Stimulated activated CD4-positive, alpha-beta T cell treated with anti-CD3 and anti-CD28 coated beads, TNF-alpha, amount 100 ng/mL, for 4 hours (primary cell): ENCODE measurements at places on chromosomes 2 and 18.
A peak's percentile ranks its signal among the peaks of the same experiment; 100 is the strongest.

- DNase-seq = no peak
These were observed 279.2 kb downstream of the CTNNA2 start for GRCh38 chr2:79792090-79792489.

GRCh38 chr2:109009920-109010610, 21.0 kb upstream of the EDAR start:
- no peak for DNase-seq

- no peak for DNase-seq
These were observed 113.8 kb upstream of the KLF7 start for GRCh38 chr2:207279520-207279919.

- DNase-seq = no peak
These were observed 10.0 kb upstream of the THADA start for GRCh38 chr2:43605851-43606250.

GRCh38 chr2:229160180-229160579, 110.9 kb downstream of the PID1 start:
- no peak for DNase-seq

GRCh38 chr18:51300912-51301311, 103.4 kb upstream of the MEX3C start:
- DNase-seq = no peak

- no peak for DNase-seq
These were observed 166.9 kb downstream of the RND3 start for GRCh38 chr2:150320608-150321007.

GRCh38 chr2:69111076-69111475, 98.1 kb downstream of the ANTXR1 start:
- no peak for DNase-seq

- no peak for DNase-seq
These were observed 34.3 kb downstream of the LPIN2 start for GRCh38 chr18:2978661-2979106.

GRCh38 chr18:3085612-3086011, 72.7 kb upstream of the LPIN2 start:
- no peak for DNase-seq

DNA sequence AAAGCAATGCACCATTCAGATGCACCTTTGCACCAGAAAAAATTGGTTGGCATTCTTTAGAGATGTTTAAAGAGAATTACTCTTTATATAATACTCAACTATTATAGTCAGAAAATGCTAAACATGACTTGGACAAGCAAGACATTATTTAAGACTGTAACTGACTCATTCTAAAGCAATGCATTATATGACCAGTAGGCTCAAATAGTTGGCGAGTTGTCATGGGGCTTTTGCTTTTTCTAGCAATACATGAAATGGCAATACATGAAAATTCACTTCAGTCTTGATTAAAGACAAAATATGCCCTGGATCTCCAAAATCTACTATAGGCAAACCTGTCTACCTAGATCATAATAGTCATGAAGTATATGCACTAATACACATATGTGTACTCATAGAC, 216.9 kb upstream of the VWC2L start:
- DNase-seq = no peak

DNA sequence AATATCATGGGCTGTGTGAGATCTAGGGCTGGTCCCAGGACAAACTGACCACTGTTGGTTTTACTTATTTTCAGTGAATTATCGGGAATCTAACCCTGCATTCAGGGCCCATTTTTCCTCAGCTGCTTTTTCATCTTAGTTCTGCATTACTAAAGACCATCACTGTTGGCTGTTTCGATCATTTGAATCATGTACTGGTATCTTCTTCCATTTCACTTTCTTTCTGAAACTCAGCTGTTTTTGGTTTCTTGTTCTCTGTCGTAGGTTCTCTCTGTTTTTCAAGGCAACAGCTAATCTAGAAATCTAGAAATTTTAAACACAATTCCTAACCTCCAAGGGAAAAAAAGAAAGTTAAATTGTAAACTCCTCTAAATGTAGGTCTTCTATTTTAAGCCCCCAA, 159.9 kb upstream of the SESTD1 start:
- no peak for DNase-seq

DNA sequence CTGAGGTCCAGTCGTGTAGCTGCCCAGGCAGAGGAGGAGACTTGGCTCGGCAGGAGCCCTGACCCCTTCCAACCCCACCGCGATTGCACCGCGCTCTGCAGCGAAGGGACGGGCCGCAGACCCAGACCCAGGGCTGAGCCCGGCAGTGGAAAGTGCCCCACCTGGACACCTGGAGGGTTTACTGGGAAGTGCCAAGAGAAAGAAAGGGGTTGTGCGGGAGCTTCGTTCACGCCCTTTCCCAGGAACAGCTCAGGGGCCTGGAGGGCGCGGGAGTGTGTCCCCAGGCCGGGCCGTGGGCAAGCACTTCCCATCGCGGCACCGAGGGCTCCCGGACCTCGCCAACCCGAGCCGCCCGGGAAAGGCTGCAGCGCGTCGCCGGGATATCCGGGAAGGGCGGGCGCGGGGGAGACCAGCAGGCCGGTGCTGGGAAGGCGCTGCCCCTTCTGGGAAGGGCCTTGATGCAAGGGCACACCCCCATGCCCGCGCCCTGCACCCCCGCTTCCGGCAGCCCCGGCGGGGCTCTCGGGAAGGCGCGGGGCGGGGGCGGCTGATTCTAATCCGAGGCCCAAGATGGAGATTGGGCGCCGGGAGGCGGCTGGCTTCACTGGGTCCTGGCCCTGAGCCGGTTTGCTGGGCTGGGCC, 36.1 kb upstream of the MRPL33 start:
- peak; percentile 57 for DNase-seq

GRCh38 chr18:24502667-24503523, 42.5 kb downstream of the HRH4 start:
- no peak for DNase-seq

DNA sequence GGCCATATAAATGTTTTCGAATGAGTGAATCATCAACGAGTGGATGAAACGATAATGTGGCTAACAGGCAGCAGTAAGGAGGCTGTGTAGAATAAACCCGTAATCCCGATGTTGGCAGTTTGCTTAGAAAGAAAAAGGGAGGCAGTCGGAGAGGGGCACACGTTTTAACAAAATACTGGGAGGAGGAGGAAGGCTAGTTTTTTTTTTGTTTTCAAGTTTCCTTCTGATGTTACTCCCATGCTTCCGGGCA, 476 bp upstream of the MSH2 start:
- no peak for DNase-seq

DNA sequence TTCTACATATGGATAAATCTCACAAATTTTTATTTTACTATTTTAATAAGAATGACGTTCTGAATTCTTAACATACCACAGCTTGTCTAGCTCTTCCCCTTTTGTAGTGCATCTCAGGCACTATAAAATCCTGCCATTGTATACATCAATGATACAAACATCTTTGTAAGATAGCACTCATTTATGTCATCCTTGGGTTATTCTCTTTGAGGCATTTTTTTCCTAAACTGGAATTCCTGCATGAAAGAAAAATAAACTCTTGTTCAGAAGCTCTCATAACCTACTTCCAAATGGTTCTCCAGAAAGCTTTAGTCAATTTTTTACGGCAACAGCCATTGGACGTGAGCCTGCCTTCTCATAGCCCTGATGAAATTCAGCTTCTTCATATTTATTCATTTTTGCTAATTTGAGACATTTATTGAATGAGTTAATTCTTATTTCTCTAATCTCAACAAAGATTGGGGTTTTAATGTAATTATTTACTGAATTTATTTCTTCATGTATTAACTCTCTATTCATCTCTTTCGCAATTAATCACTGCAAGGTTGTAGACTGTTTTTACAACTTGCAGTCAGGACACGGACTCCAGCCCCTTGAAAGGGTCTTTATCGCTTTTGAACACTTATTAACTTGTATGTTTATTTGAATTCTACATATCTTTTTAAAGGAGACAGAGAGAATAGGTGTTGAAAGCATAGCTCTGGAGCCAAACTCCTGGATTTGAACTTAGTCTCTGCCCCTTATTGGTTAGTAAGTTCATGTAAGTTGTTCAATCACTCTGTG, 57.6 kb upstream of the PARD3B start:
- DNase-seq = no peak

- no peak for DNase-seq
These were observed 734.8 kb upstream of the REG3G start for GRCh38 chr2:78290581-78291214.

DNA sequence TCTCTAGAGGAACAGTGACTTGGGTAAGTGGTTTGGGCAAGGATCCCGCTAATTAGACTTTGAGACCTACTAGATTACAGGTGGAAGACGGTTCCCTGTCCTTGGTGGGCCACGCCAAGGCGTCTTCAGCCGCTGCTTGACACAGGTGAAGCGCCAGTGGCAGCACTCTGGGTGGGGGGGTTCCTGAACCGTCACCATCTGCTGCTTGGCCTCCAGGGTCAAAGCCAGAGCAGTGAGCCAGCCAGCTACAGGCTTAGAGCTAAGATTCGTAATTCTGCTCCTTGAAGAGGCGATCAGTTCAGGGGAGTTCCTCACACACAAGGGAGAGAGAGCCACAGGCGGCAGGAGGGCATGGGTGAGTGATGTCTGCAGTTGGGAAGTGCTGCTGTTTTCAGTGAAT, 39.4 kb upstream of the RBM44 start:
- DNase-seq = no peak

DNA sequence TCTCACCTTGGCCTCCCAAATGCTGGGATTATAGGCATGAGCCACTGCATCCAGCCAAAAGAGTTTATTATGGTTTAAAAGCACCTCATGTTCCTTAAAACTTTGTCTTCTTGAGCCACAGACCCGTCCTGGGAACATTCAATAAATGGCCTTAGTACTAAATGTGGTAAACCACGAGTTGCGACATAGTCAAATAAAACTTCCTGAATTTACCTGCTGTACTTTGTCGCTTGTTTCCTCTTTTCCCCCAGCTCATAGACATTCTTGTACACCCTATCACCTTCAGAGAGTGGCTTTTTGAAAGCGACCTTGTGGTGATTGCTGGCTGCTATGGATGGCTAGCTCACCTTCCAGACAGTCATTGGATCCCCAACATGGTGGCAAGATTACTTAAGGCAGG, 310.4 kb downstream of the LRRTM1 start:
- DNase-seq = no peak

DNA sequence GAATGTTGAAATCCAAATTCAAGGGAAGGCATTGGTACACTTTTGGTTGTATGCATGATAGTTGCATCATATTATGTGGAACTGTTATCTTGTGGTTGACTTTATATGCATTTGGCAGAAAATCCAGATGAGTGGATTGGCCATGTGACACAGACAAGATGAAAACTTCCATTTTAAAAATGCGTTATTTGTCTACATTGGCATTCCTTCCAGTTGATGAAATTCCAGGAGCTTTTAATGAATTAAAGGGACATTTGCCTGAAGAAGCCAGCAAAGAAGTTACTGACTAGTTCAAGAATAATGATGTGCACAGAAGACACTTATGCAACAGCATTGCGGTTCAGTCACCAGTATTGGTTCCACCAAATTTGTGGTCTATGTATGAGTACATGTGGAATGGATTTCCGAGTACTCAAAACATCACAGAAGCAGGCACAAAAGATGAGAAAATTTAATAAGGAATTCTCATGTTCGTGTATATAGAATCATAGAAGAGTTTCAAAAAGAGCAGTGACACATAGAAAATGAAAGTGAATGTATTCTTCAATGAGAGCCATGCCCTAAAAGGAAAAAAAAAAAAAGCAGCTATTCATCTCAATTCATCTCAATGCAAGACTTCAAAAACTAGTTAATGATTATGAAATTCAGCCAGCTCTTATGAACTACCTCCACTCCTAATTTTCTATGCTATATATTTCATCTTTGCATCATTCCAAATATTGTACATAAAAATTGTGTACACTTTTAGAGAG, 232.1 kb downstream of the RBM43 start:
- DNase-seq = no peak

DNA sequence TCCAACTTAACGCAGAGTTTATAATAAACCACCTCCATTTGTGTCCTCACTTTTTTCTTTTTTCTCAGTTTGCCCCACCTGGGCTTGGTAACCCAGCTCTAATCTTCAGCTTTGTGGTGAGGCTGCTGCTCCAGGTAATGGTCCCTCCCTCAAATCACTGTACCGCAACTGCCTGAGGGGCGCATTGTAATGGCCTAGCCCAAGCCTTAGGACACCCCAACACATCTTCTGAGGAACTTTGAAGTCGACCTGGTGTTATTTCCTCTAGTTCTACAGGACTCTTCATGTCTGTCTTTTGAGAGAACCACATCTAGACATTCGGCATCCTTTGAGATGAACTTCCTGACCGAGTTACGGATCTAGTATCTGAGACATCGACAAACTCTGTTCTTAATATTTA, 99.7 kb downstream of the PLEKHM3 start:
- DNase-seq = no peak

GRCh38 chr2:108593547-108594098, 59.4 kb downstream of the LIMS1 start:
- no peak for DNase-seq
